AG10803 (cell line): ENCODE measurements at places on chromosomes 6 and 20.

GRCh38 chr6:166032366-166033200 is 135.1 kb downstream of the TBXT start:
- peak; percentile 95 for DNase-seq

DNA sequence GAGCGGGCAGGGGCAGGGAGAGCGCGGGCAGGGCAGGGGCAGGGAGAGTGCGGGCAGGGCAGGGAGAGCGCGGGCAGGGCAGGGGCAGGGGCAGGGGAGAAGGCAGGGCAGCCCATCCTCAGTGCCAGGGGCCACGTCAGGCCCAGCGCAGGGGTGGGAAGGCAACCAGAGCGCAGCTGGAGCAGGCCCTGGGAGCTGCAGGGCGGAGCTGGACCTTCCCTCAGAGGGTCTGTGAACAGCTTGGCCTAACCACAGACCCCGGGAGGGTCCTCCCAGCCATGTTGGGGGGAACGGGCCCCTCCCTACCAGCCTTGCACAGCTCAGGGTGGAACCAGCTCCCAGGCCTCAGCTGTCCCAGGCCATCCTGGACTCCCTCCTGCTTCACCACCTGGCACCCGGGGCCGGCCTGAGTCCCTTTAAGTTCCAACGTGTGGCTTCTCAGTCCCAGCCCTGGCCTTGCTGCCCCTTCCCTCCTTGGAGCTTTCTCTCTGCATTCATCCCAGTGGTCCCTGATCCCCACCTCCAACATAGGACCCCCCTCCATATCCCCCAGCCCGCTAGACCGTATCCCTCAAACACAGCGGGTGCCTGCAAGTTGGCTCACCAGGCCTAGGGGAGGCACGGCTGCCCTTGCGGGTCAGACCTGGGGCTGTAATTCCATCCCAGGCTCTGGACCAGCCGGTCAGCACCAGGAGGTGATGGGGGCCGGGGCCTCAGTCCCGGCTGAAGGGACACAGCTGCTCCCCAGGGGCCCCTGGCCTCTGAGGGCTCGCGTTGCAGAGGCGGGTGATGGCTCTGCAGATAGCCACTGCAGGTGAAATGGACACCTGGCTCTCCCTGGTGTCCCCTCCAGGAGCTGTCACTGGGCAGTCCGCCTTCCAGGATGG is 5.6 kb upstream of the ZBTB46 start:
- no peak for DNase-seq

DNA sequence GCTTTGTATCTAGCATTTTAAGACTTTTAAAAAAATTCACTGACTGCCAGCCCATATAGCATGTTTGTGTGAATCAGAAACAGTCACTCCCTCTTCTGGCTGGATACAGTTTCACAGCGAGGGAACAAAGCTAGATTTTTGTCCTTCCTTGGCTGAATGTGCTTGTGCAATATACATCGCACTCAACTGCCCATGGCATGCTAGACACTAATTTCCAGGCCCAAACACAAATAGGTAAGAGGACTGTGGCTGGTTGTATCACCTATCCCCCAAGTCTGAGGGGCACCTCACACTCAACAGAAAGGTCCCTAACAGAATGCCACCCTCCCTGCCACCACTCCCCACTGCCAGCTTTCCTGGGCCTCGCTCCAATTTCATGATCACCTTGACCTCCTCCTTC is 16.2 kb upstream of the BLCAP start:
- peak; percentile 50 for DNase-seq

- DNase-seq = peak; percentile 77
Observed at GRCh38 chr6:105326216-105326615, 76.7 kb downstream of the PREP start.

DNA sequence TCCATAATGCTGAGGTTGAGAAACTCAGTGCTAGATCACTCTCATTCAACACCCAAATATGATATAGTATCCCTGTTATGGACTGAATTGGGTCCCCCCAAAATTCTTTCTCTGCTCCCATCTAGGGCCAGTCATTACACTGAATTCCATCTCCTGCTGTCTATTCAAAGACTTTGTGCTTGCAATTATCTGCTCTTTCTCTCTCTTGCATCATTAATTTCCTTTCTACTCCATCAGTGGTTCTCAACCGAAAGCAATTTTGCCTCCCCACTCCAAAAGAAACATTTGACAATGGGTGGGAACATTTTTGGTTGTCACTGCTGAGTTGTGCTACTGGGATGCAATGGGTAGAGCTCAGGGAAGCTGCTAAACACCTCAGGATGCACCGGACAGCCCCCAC is 271.5 kb upstream of the CDYL start:
- DNase-seq = peak; percentile 10
